ENCODE measurements at places on chromosomes 7 and 10.

DNA sequence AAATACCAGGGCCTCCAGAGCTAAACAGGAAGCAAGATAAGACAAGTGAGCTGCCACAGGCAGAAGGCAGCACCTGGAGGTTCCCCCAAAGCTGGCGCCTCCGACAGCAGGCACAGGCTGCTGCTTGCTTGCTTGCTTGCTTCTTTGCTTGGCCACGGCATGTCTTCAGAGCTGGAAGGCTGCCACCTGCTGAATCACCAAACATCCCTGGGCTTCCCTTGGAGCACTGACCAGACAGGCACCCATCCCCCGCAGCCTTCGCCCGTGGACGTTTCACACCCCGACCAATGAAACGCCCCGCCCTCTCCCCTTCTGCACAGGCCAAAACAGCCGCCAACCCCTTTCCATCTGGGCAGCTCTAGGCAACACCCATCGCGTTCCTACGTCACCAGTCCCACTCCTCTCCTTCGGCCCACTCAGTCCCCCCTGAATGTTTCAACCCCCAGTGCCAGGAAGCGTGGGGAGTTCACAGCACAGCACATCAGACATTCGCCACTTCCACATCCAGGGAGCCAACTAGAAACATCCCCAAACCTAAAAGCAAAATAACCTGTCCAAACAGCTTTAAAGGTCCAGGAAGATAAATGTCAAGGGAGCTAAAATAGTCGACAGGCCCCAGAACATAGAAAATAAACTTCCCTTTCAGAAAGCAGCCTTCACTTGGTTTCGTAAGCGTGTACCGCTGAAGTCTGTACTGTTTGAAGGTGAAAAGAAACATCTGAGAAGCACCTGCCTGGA is 1.6 kb downstream of the SGMS1 start:
- peak; percentile 91 for DNase-seq

DNA sequence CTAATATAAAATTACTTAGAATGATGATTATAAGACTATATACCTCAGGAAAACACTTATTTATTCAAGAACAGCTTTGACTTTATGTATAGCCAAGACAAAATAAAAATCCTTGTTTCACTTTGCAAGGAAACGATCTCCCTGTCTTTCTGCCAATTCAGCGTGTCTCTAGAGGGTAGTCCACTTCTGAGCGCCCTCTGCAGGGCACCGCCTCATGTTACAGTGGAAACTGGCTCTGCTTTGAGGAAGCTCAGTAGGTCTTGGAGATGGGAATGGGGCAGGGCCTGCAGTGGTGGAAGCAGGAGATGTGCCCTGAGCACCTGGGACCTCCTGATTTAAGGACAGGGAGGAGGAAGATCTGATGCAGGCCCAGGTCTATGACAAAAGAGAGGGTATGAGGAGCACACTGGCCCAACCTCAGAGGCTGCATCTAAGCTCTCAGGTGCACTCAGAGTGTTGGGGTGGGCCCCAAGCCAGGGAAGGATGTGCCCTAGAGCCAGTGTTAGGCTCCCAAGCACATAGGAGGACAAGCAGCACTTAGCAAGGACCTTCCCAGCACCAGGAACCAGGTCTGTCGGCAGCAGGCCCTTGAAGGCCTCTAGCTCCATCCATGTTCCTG is 481.0 kb downstream of the TNS3 start:
- DNase-seq: peak; percentile 68

- DNase-seq: no peak
These were observed 97.1 kb upstream of the NMT2 start for GRCh38 chr10:15265558-15265957.

- peak; percentile 34 for DNase-seq
These were observed 21.5 kb upstream of the GGCT start for GRCh38 chr7:30526163-30526562.

DNA sequence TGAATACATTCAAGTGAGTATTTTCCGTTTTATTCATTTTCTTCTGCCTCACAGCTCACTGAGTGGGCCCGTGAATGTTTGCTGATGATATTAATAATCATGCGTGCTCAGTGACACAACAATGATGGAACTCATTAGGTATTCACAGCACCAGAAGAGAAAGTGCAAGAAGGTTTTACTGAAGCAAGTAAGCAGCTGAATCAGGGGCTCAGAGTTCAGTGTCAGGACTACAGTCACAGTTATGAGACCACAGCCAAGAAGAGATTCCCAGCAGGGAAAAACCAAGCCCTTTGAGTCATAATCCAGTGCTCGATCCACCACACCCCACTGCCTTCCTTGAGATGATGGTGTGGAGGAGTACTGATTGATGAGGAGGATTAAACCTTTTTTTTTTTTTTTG is 247.4 kb downstream of the KIAA1217 start:
- DNase-seq: peak; percentile 93

- DNase-seq: peak; percentile 77
These were observed 31.6 kb upstream of the LEP start for GRCh38 chr7:128209229-128210035.

- no peak for DNase-seq
These were observed 153.5 kb downstream of the MACC1 start for GRCh38 chr7:20063644-20064043.

GRCh38 chr7:77765481-77765880 is 32.8 kb downstream of the TMEM60 start:
- DNase-seq: no peak

- peak; percentile 14 for DNase-seq
These were observed 129.7 kb downstream of the SEMA3E start for GRCh38 chr7:83519240-83519639.

- DNase-seq: no peak
These were observed 133.1 kb downstream of the CD36 start for GRCh38 chr7:80771523-80771922.

GRCh38 chr10:36492590-36493515 is 632.5 kb upstream of the ANKRD30A start:
- DNase-seq: peak; percentile 73

- no peak for DNase-seq
These were observed 190.8 kb downstream of the GLRX3 start for GRCh38 chr10:130326954-130327353.

DNA sequence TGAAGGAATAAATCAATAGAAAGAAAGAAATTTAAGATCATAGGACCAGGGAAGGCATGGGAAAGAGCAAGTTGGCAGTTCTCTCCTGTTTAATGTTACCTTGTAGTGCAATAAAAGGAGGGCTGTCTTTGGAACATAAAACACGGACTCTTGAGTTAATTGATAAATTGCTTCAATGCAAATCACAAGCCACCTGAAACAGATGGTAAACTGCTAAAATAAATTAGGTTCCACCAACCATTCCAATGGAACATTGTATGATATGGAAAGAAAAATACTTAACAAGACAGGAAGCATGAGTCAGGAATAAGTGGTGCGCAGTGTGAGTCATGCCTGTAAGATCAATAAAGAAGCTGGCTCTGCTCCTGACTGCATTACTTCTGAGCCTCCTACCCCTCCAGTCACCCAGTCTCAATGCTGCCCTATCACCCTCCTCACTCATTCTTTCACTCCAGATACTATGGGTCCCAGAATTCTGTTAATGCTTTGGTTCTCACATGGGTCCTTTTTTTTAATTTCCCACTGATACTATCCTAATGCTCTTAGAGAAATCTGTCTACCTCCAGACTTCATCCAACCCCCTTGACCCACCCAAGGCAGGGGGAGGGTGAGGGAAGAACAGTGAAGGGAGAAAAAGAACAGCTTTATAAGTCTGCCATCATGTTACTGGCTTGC is 78.9 kb downstream of the LRRC17 start:
- DNase-seq: peak; percentile 90

- no peak for DNase-seq
These were observed 654.6 kb downstream of the SH2D4B start for GRCh38 chr10:81192221-81192788.

DNA sequence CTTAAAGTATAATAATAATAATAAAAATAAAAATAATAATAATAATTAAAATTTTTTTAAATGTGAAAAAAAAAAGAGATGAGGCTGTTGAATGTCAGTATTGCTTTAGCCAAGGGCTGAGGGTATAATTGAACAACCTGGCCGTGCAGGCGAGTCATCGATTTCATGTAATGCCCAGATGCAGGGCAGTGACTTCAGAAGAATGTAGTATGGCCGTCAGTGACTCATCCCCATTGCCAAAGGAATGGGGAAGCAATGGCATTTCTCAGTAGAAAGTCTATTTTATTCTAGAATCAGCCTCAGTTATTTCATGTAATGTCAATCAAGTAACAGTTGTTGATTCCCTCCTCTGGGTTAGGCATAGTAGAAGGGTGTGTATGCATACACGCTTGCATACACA is 516.4 kb downstream of the GLRX3 start:
- no peak for DNase-seq
